Thymus (tissue), 14 donors: ENCODE measurements at places on chromosomes 4 and X. TPM values are rescaled to one million over a fixed set of nuclear protein-coding genes. Genes with fewer than 3 reads are reported as not detected.

The PAGE2 gene
- 0.24 TPM for total RNA-seq

The TKTL2 gene
- total RNA-seq: not detected

The PNMA3 gene
- 2.3 TPM for total RNA-seq

The SPARCL1 gene
- 54.5 TPM for total RNA-seq

The IGSF1 gene
- 0.94 TPM for total RNA-seq

The SLC26A1 gene
- 0.14 TPM for total RNA-seq

The NKX3-2 gene
- under 0.01 TPM for total RNA-seq

The TLR1 gene
- total RNA-seq: 17.4 TPM

The CCDC110 gene
- 0.24 TPM for total RNA-seq

The PAGE4 gene
- total RNA-seq: 0.80 TPM

The ACSL4 gene
- 19.3 TPM for total RNA-seq

The GLRB gene
- 1.9 TPM for total RNA-seq

The SLC6A8 gene
- total RNA-seq: 5.5 TPM

The GCNA gene
- total RNA-seq: 2.8 TPM

The STPG2 gene
- 0.24 TPM for total RNA-seq

The USP26 gene
- 0.05 TPM for total RNA-seq

The MAML3 gene
- total RNA-seq: 4.3 TPM

The CT45A5 gene
- total RNA-seq: not detected

The SH2D1A gene
- total RNA-seq: 218 TPM

The PWWP3B gene
- 0.24 TPM for total RNA-seq

The ZMAT1 gene
- total RNA-seq: 5.1 TPM

The SOWAHB gene
- total RNA-seq: 0.24 TPM

The BMX gene
- total RNA-seq: 0.57 TPM

The RBM3 gene
- 192 TPM for total RNA-seq

The XG gene
- total RNA-seq: 1.0 TPM

The ARMCX1 gene
- total RNA-seq: 11.0 TPM

The ADGRG2 gene
- total RNA-seq: 11.9 TPM

The DCLK2 gene
- 1.1 TPM for total RNA-seq

The MAGEA10 gene
- total RNA-seq: not detected

The LYAR gene
- total RNA-seq: 29.5 TPM

The TLR8 gene
- 3.7 TPM for total RNA-seq

The NWD2 gene
- total RNA-seq: under 0.01 TPM

The OCIAD1 gene
- total RNA-seq: 105 TPM

The BLTP1 gene
- 27.1 TPM for total RNA-seq

The GAGE12J gene
- not detected for total RNA-seq

The AFF2 gene
- total RNA-seq: 27.4 TPM

The CENPVL2 gene
- total RNA-seq: 0.24 TPM

The GC gene
- total RNA-seq: 0.38 TPM

The ADGRL3 gene
- 2.0 TPM for total RNA-seq

The SMIM10L2A gene
- 0.52 TPM for total RNA-seq

The SCRG1 gene
- 0.05 TPM for total RNA-seq

The AREG gene
- 0.42 TPM for total RNA-seq

The TBX22 gene
- total RNA-seq: 0.05 TPM

The CT45A10 gene
- total RNA-seq: not detected

The RTL5 gene
- 0.38 TPM for total RNA-seq

The CENPI gene
- 9.7 TPM for total RNA-seq

The FAT4 gene
- 2.7 TPM for total RNA-seq

The GUF1 gene
- total RNA-seq: 13.6 TPM

The ARHGAP36 gene
- total RNA-seq: 1.7 TPM

The TMEM164 gene
- 11.2 TPM for total RNA-seq

The FGD1 gene
- total RNA-seq: 0.57 TPM

The APLN gene
- total RNA-seq: 0.90 TPM
